Right kidney (tissue), 9 donors: ENCODE measurements at places on chromosomes 12 and 14.

DNA sequence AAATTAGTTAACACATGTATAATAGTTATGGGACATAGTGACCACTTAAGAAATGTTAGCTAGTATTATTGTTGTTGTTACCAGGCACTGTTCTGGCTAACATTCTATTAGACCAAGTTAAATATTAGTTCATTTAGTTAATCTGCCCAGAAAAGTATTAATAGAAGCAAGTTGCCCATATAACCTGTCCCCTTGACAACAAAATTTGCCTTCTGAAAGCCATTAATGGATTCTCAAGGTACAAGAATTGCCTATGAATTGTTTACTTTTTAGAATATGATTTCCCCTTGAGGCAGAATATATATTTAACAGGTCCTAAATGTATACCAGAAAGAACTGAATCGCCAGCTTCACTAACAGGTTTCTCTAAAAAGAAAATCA, 167.3 kb upstream of the TMCC3 start:
- DNase-seq = no peak

- no peak for DNase-seq
Observed at GRCh38 chr14:61037215-61037614, 56.2 kb downstream of the SLC38A6 start.

- DNase-seq = no peak
Observed at GRCh38 chr14:74864198-74864597, 11.7 kb downstream of the PROX2 start.

GRCh38 chr12:13857750-13858149, 123.7 kb downstream of the GRIN2B start:
- DNase-seq = no peak

GRCh38 chr12:51721282-51721940, 127.1 kb downstream of the FIGNL2 start:
- peak; percentile 54 for DNase-seq

GRCh38 chr14:38000340-38000739, 207.4 kb upstream of the SSTR1 start:
- no peak for DNase-seq

DNA sequence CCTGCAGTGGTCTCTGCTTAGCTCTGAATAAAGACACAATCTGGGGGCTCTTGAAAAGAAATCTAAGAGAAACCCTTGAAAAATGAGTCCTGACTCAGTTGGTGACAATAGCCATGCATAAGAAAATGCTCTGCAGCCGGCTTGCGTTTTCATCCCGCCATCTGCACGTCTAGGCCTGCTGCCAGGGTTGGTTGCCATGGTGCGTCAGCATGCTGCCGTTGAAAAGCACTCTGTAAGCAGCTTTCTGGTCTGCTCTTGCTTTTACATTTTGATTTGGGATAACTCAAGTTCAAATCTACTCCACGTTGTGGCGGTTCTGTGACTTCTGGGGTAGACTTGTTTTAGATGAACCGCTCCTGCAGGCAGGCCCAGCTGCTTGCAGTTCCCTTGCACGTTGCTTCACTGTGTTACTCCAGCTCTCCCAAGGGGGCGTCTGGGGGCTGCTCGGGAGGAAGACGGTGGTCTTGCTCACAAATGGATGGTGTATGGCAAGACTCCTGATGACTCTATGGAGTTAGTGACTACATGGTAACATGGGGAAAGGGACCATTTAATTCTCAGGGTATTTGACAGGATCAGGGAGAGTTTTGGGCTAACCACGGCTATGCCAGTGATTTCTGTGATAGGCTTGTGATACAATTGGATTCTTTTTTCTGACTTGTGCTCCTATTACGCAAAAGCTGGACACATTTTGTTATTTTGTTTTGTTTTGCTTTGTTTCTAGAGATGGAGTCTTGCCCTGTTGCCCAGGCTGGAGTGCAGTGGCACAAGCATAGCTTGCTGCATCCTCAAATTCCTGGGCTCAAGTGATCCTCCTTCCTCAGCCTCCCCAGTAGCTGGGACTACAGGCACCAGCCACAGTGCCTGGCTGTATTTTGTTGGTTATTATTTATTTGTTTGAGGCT, 15.8 kb downstream of the WNT5B start:
- DNase-seq = no peak

- DNase-seq = no peak
Observed at GRCh38 chr14:88522393-88522792, 32.4 kb downstream of the PTPN21 start.

GRCh38 chr14:50099335-50099734, 17.0 kb downstream of the VCPKMT start:
- no peak for DNase-seq

DNA sequence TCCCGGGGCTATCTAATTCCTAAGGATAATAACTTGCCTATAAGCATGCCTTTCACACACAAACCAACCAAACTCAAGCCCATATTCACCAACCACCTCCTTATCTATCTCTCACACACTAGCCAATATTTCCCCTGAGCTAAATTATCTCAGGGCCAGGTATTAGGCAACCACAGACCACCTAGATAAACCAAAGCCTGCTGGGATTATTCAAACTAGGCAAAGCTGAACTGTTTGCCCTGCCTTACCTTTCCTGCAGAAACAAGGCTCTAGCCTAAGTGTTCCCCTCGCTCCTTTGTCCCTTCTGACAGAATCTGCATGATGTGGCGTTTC, 114.7 kb upstream of the EEA1 start:
- DNase-seq = no peak

- DNase-seq = no peak
Observed at GRCh38 chr14:92733007-92733406, 15.4 kb downstream of the LGMN start.

- no peak for DNase-seq
Observed at GRCh38 chr12:62673028-62673815, 206.6 kb downstream of the MON2 start.

GRCh38 chr12:130706311-130706710, 9.8 kb downstream of the RIMBP2 start:
- DNase-seq = no peak

- no peak for DNase-seq
Observed at GRCh38 chr12:9363145-9363544, 154.9 kb upstream of the PZP start.

DNA sequence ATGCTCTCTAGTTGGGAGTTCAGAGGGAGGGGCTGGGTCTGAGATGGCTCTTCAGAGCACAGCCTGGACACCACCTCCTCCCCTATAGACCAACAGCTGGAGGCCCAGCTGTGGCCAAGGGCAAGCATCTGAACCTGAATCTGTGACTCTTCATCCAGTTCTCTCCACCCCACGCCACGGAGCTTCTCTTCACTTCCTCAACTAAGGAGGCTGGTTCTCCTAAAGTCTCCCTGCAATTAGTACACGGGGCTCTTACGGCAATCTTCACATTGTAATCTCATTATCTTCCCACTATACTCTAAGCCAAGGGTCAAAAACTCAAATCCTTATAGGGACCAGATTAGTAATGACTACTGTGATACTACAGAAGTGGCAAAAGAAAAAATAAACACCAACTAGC, 9.8 kb downstream of the NRDE2 start:
- DNase-seq = no peak

- peak; percentile 39 for DNase-seq
Observed at GRCh38 chr12:123115409-123116121, 35.3 kb downstream of the PITPNM2 start.

GRCh38 chr12:46627686-46628085, 198.1 kb downstream of the SLC38A4 start:
- DNase-seq = no peak

GRCh38 chr14:87652278-87652677, 340.7 kb downstream of the GALC start:
- DNase-seq = no peak

GRCh38 chr12:108724054-108724889, 7.0 kb downstream of the CORO1C start:
- no peak for DNase-seq

- no peak for DNase-seq
Observed at GRCh38 chr12:19517583-19517982, 78.3 kb downstream of the AEBP2 start.

- DNase-seq = no peak
Observed at GRCh38 chr14:19974844-19975243, 547 bp upstream of the OR4K15 start.

- DNase-seq = no peak
Observed at GRCh38 chr14:93962701-93963601, 13.4 kb downstream of the ASB2 start.

GRCh38 chr12:104411826-104412641, 44.7 kb upstream of the CHST11 start:
- DNase-seq = no peak

GRCh38 chr14:90534091-90534837, 137.4 kb downstream of the CALM1 start:
- DNase-seq = no peak

DNA sequence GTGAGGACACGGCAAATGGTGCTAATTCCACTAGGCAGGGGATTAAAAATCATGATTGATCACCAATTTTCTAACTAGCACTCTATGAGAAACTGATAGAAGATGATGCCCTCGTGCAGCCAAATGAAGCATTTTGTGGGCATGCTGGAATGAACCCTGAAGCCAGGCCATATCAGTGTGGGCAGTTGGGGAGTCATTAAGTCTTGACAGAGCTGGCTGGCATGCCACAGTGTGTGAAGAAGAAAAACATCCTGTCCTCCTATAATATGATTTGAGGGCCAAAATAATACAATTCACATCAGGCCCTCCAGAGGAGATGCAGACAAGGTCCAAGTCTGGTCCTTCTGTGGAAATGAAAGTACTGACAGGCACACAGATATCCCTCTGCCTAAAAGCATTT, 107.1 kb downstream of the TMTC1 start:
- no peak for DNase-seq

DNA sequence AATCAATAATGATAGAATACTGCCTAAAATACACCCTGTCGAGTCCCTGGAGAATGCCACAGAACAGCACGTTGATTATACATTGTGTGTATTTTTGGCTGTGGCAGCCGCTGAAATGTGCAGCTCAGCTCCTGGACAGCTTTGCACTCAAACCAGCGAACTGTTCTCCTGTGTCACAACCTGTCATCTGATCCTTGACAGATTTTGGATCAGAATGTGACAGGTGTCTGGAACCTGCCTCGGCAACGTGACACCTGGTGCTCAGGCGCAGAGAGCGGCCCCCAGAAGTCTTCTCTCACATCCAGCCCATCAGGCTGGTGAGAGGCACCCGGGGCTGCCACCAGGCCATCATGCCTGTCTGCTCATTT, 19.3 kb downstream of the MVK start:
- no peak for DNase-seq

DNA sequence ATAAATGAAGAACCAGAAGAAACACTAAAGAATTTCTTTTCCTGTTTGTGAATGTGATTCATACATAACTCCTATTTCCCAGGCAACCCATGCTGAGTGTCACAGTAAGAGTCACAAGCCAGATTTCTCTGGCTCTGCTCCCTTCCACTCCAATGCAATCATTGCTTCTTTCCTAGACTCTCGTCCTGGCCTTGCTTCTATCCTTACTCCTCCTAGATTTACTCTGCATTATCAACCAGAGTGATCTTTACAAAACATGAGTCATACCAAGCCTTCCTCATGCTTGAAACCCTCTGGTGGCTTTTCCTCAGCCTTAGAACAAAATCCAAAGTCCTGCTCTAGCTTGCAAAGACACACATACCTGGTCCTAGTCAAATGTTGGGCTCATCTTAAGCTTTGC, 13.3 kb downstream of the IL22 start:
- no peak for DNase-seq

DNA sequence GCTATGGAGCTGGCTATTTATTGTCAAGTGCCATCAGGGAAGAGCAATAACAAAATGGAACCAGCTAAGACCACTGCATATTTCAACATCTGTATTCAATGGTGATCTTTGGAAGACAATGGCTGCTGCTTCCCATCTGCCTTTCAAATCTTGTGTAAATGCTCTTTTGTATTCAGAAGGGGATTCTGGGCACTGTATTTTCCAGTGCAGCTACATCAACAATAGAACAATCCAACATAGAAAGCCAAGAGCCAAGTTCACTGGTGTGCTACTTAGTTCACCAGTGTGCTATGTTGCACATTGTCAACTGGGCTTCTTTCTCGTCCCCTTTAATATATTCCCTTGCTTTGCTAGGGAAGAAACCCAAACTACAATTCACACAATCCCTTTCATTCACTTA, 128.8 kb upstream of the OR4E1 start:
- no peak for DNase-seq

GRCh38 chr14:30312214-30312613, 246.7 kb upstream of the G2E3 start:
- no peak for DNase-seq

GRCh38 chr12:101745481-101745880, 6.2 kb upstream of the SYCP3 start:
- DNase-seq = no peak

- no peak for DNase-seq
Observed at GRCh38 chr12:44294649-44295048, 458.8 kb downstream of the TMEM117 start.

DNA sequence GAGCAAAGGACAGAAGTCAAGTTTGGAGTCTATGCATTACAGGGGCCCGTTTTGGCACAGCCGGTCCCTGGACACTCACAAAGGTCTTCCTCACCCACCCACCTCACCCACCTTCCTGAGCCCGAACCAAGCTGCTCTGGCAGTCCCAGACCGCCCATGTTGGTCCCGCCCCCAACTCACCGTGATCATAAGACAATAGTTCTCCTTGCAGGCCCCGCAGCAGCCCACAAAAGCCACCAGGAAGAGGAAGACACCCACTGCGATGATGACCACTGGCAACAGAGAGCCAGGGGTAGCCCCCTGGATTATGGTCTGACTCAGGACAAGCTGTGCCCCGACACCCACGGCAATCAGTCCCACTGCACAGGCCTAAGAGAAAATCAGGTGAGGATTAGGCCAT, 1.8 kb downstream of the CD63 start:
- DNase-seq = no peak

GRCh38 chr12:114395755-114396152, 10.2 kb downstream of the TBX5 start:
- no peak for DNase-seq

- DNase-seq = no peak
Observed at GRCh38 chr14:27371209-27371608, 773.4 kb upstream of the NOVA1 start.

DNA sequence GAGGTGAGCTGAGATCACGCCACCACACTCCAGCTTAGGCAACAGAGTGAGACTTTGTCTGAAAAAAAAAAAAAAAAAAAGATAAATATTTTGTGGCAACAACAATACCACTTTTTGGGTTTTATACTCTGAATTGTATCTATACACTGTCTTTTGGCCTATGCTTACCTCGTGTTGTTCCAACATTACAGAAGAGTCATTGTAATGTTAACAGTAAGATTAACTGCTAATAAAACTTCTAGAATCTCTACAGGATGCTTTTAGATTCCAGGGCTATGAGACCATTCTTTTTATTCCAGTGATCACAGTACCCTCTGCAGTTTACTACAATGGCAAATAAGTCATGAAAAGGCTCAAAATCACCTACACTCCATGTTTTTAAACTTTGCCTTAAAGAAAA, 11.6 kb downstream of the IFT81 start:
- DNase-seq = no peak
